ENCODE measurements at places on chromosomes 2 and 18. TPM values are rescaled to one million over a fixed set of nuclear protein-coding genes. Genes with fewer than 3 reads are reported as not detected.

Gene ASXL3
- total RNA-seq = not detected

Gene MFSD2B
- total RNA-seq = 0.34 TPM

Gene VWC2L
- not detected for total RNA-seq

Gene TANK
- total RNA-seq = 34.7 TPM

Gene M1AP
- total RNA-seq = 0.37 TPM

DNA sequence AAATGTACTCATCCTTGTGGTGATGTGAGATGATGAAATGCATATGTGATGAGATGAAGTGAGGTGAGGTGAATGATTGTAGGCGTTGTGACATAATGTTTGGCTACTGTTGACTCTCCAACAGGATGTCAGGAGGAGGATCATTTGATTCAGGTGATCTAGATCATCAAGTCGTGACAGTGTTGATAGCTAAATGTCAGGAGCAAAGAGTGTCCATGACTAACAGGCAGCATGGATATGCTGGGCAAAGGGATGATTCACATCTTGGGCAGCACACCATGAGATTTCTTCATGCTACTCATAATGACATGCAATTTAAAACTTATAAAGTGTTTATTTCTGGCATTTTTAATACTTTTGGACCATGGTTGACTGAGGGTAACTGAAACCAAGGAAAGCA is 40.2 kb upstream of the UBXN4 start:
- H3K27ac ChIP-seq = peak overlapping the region; percentile 26
- peak; percentile 62 for DNase-seq
- H3K36me3 ChIP-seq = no peaks in the 10 kb centered on the region

- DNase-seq = no peak
- no peaks in the 10 kb centered on the region for H3K4me1 ChIP-seq
- peaks cover 1% of the 10 kb centered on the region for H3K27me3 ChIP-seq
- no peaks in the 10 kb centered on the region for H3K36me3 ChIP-seq
Measured at GRCh38 chr2:136486115-136486514, 279.2 kb upstream of the THSD7B start.

- no peaks in the 10 kb centered on the region for H3K36me3 ChIP-seq
- no peaks in the 10 kb centered on the region for H3K4me1 ChIP-seq
- H3K27me3 ChIP-seq = no peaks in the 10 kb centered on the region
- no peak overlapping the region for H3K4me3 ChIP-seq
- H3K27ac ChIP-seq = no peak overlapping the region
- no peak for DNase-seq
Measured at GRCh38 chr18:33538418-33539042, 39.5 kb upstream of the ASXL3 start.

GRCh38 chr2:55721596-55722215 is 28.1 kb upstream of the PNPT1 start:
- no peaks in the 10 kb centered on the region for H3K36me3 ChIP-seq
- DNase-seq = no peak
- peaks cover 41% of the 10 kb centered on the region for H3K4me1 ChIP-seq
- peak overlapping the region; percentile 17 for H3K4me3 ChIP-seq
- peak overlapping the region; percentile 48 for H3K27ac ChIP-seq
- peaks cover 4% of the 10 kb centered on the region for H3K27me3 ChIP-seq

GRCh38 chr18:7021994-7022840 is 95.4 kb downstream of the LAMA1 start:
- no peaks in the 10 kb centered on the region for H3K4me1 ChIP-seq
- H3K36me3 ChIP-seq = no peaks in the 10 kb centered on the region
- no peak overlapping the region for H3K27ac ChIP-seq
- no peaks in the 10 kb centered on the region for H3K27me3 ChIP-seq

GRCh38 chr2:127173057-127173456 is 47.0 kb downstream of the CYP27C1 start:
- peak; percentile 87 for DNase-seq
- no peak overlapping the region for H3K4me3 ChIP-seq
- peaks cover 6% of the 10 kb centered on the region for H3K27me3 ChIP-seq
- H3K4me1 ChIP-seq = peaks cover 46% of the 10 kb centered on the region

DNA sequence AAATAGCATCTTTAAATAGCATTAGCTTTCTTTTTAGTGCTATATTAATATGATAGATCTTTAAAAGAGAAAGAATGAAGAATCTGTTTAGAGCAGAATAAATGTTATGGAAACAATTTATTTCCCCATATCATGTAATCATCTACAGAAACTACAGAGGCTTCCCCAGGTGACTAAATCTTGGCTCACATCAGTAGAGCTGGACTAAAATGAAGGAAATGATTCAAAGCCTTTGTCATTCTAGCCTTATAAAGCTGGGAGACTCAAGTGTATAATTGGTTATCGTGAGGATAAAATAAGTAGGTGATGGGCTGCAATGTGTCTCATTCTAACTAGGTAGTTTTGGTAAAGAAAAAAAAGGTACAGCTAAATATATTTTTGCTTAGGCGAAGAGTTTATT is 83.2 kb upstream of the UNC80 start:
- H3K4me1 ChIP-seq = no peaks in the 10 kb centered on the region
- peaks cover 4% of the 10 kb centered on the region for H3K27me3 ChIP-seq
- no peaks in the 10 kb centered on the region for H3K36me3 ChIP-seq
- no peak overlapping the region for H3K27ac ChIP-seq

DNA sequence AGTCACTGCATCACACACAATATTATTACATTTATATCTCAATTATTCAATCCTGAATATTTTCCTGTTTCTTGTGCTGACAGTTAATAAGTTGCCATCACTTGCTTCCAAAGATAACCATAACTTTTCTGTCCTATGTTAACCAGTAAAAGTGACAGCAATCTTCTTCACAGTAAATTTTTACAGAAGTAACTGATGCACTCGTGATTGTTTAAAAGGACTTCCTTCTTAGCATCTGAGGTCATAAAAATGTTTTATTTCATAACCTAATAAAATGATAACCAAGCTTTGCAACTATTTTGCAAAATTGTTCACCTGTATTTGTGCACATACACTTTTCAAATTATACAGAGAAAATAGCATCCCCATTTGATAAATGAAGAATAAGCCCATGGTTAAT is 20.6 kb upstream of the ANKRD62 start:
- H3K27me3 ChIP-seq = peaks cover 10% of the 10 kb centered on the region
- no peak overlapping the region for H3K4me3 ChIP-seq
- no peaks in the 10 kb centered on the region for H3K4me1 ChIP-seq

GRCh38 chr18:519019-519879 is 18.7 kb upstream of the COLEC12 start:
- no peak overlapping the region for H3K27ac ChIP-seq
- no peak overlapping the region for H3K4me3 ChIP-seq
- H3K4me1 ChIP-seq = peaks cover 24% of the 10 kb centered on the region
- H3K27me3 ChIP-seq = peaks cover 14% of the 10 kb centered on the region
- peaks cover 5% of the 10 kb centered on the region for H3K36me3 ChIP-seq

GRCh38 chr2:77938462-77938861 is 416.3 kb upstream of the LRRTM4 start:
- H3K27ac ChIP-seq = no peak overlapping the region
- no peak overlapping the region for H3K4me3 ChIP-seq
- no peak for DNase-seq
- peaks cover 1% of the 10 kb centered on the region for H3K27me3 ChIP-seq
- no peaks in the 10 kb centered on the region for H3K36me3 ChIP-seq

DNA sequence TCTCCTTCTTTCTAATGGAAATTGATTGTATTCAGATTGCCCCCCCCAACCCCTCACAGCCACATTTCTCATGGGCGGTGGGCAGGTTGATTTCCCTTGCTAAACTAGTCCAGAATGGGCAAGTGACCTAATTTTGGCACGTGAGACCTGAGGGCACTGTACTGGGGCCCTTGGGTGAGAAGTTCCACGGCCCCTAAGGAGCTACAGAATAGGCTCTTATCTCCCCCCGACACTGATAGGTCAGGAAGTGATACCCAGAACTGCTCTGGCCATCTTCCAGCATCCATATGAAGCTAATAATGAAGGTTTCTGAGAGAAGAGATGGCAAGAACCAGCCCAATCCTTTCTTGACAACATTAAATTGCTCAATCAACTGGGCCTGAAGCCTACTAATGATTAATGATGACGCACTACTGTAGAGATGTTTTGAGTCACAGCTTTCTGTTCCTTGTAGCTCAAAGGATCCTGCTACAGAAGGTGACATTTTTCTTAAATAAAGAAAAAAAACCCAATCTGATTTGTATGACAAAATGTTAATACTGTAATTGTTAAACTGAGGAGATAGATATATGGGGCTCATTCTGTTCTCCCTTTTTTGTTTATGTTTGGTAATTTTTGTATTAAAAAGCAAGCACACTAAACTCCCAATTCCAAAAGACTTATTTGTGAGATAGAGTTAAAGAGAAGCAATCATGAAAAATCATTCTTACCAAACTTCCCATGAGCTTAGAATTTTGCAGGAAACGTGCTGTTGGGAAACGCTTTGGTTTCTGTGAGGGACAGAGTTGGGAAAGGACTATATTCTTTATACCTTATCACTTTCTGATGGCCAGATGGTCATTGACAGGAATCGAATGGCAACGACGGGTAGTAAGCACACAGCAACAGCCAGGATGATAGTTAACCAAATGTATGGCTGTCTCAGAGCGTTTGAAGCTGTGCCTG is 28.2 kb upstream of the NARS1 start:
- H3K36me3 ChIP-seq = peaks cover 63% of the 10 kb centered on the region
- H3K4me3 ChIP-seq = peak overlapping the region; percentile 17
- peak; percentile 83 for DNase-seq
- H3K4me1 ChIP-seq = peaks cover 15% of the 10 kb centered on the region

DNA sequence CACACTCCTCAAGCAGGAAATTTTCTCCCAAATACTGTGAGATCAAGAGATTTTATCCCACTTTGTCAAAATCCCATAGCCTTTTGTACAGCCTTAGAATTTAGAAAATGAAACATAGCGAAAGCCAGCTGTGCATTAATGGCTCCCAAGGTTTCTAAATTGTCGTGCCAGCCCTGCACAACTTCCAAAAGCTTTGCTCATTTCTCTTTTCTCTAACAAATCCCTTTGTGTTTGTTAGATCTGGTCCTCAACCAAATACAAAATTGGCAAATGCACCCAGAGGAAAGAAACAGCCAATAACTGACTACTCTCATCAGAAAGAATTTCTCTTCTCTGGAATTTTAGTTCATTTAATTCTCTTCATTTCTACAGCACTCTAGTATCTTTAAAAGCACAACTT is 361.1 kb downstream of the INSIG2 start:
- no peak overlapping the region for H3K27ac ChIP-seq
- H3K36me3 ChIP-seq = no peaks in the 10 kb centered on the region
- H3K27me3 ChIP-seq = peaks cover 2% of the 10 kb centered on the region
- DNase-seq = no peak
